ENCODE measurements at places on chromosomes 16 and 17.
A peak's percentile ranks its signal among the peaks of the same experiment; 100 is the strongest.

- DNase-seq: no peak
Measured at GRCh38 chr17:73533781-73534180, 110.5 kb downstream of the SDK2 start.

DNA sequence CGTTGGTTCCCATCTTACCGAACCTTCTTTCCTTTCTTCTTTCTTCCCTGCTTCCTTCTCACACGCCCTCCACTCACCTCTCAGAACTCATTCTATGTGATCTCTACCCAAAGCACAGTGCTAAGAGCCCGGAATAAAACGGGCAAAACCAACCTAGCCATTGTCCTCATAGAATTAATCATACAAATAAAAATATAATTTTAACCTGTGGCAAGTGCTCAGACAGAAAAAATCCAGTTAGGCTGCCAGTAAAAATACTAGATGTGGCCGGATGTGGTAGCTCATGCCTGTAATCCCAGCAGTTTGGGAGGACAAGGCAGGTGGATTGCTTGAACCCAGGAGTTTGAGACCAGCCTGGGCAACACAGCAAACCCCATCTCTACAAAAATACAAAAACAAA, 27.0 kb downstream of the BMERB1 start:
- DNase-seq: no peak

DNA sequence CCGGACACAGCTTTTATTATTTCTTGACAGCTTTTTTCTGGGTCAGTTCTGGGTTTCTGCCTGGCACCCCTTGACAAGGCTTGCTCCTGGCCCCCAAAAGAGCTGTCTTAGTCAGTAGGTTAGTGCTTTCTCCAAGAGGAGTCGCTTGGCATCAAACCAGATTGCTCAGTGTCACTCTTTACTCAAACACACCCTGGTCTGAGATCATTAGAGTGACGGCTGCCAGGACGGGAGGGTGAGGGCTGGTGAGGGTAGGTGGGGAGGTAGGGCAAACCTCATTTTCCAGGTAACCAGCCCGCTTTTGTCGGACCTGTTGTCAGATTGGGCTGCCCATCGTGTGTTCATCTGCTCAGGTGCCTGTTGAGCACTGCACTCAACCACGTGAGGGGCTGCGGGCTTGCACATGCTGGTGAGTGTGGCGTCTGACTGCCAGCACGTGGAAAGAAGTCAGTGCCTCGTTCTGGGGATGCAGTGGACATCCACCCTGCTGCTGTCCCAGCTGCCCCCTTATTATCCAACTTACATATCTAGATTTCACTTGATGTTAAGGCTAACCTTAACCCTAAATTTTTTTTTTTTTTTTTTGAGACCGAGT, 12.4 kb downstream of the TMEM94 start:
- no peak for DNase-seq

- no peak for DNase-seq
Measured at GRCh38 chr16:4788489-4788889, 344 bp upstream of the SEPTIN12 start.

DNA sequence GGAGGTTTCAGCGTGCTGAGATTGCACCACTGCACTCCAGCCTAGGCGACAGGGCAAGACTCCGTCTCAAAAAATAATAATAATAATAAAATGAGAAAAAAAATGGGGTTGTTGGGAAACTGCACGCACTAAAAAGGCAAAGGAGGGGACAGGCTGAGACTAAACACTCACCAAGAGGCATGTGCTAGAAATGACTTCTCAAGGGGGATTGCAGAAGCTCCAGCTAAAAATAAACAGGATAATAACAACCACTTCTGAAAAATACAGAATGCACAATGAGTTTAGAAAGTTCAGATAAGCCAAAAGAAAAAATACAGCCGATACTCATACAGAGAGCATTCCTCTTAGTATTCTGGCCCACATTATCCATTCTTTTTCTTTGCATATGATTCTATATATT, 15.1 kb upstream of the TIMP2 start:
- no peak for DNase-seq

DNA sequence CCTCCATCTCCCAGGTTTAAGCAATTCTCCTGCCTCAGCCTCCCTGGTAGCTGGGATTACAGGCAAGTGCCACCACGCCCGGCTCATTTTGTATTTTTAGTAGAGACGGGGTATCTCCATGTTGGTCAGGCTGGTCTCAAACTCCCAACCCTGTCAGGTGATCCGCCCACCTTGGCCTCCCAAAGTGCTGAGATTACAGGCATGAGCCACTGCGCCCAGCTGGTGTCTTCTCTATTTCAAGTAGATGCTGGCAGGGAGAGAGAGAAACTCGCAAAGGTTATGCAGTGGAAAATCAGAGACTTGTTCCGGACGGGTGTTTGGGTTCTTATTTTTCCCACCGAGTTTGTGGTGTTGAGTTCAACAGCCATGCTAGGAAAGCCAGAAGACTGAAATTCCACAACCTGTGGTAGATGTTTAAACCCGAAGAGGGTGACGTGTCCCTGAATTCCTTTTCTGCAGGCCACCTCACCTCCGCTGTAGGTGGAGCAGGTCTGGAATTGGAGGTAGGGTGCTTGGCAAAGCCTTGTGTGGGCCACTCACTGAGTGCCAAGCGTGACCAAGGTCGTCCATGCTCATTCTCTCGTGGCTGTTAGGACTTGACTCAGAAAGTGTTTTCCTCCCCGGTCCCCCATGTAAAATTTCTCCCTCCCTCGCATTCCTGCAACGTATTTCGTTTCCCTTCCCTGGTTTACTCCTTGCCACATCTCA, 7.3 kb upstream of the ZDHHC7 start:
- DNase-seq: no peak

DNA sequence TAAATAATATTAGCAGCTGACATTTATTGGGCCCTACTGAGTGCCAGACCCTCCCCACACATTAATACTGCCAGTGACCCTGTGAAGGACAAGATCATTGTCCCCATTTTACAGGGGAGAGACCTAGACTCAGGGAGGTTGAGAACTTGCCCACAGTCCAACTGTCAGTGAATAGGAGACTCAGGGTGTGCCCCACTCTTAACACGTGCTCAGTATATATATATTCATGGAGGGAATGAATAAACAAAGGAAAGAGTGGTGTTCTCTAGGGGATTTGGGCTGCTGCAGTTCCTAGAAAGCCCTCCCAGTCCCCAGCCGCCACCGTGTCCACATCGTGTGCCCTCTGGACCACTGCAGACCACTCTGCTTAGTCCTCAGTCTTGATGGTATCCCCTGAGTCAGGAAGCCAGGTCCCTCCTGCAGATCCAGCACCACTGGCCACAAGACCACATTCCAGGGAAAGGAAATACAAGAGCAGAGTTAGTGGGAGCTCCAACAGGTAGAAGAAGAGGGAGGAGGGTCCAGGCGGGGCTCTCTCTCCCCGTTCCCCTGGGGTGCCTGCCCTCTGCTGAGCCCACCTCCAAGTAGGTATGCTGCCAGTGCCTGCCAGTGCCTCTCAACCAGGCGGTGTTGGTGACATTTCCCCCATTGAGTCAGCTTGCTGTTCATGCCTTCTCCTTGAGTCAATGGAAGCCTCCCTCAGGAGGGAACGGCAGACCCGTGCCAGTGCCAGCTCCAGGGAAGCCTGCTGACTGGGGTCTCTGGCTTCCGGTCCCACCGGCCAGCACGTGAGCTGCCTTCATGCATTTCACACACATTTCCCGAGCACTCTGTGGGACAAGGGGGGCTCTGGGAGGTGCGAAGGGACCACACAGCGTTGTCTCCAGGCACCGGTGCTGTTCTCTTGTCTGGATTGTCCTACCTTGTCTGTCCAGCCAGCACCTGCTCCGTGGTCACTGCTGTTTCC, 75.6 kb downstream of the GNAO1 start:
- DNase-seq: no peak

GRCh38 chr17:57527221-57528057, 217.7 kb downstream of the CCDC182 start:
- no peak for DNase-seq

DNA sequence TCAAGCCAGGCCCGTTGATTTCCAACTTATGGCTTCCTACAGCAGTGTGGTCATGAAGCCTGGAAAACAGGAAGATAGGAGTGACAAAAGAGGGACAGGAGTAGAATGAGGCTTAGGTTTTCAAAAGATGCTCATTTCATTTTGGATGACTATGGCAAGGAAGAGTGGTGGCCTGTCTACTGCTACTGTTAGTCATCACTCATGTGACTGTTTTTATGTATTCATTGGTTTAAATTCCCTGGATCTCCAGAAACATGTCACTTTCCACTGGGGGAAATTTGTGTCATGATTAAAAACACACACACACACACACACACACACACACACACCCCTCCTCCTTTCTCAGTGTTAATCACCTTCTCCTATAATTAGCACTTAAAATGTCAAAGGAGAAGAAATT, 1.1 kb upstream of the CYLD start:
- DNase-seq: no peak

DNA sequence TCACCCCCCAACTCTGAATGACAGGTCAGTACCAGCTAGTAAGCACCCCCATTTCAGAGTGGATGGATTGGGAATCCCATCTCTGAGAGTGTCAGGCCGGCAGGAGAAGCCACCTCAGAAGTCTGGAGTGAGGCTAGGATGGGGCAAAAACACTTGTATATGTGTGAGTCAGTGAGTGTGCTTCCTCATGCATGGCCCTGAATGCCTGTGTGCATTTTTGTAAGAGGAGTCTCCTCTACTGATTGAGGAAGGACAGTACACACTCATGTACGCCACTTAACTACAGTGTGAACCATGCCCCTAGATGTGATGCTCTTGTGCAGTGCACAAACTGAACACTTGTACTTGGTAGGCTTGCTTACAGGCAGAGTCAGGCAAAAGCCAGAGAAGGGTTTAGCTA, 22.3 kb upstream of the NAGS start:
- DNase-seq: no peak

- no peak for DNase-seq
Measured at GRCh38 chr16:47211218-47211617, 67.5 kb upstream of the NETO2 start.

GRCh38 chr16:31868691-31869167, 4.9 kb upstream of the ZNF267 start:
- peak; percentile 65 for DNase-seq

- DNase-seq: no peak
Measured at GRCh38 chr16:79439901-79440300, 160.6 kb downstream of the MAF start.

DNA sequence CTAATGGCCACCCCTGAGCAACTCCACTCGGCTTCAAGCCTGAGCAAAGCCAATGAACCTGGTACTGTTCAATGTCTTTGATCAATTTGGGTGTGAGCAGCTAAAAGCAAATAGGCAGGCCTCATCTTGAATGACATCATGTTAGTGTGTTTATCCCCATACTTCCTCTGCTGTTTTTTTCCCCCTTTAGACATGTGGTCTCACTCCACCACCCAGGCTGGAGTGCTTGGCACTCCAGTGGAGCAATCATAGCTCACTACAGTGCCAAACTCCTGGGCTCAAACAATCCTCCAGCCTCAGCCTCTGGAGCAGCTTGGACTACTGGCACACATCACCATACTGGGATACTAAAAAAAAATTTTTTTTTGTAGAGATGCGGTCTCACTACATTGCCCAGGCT, 75.4 kb downstream of the ARHGAP17 start:
- DNase-seq: no peak

DNA sequence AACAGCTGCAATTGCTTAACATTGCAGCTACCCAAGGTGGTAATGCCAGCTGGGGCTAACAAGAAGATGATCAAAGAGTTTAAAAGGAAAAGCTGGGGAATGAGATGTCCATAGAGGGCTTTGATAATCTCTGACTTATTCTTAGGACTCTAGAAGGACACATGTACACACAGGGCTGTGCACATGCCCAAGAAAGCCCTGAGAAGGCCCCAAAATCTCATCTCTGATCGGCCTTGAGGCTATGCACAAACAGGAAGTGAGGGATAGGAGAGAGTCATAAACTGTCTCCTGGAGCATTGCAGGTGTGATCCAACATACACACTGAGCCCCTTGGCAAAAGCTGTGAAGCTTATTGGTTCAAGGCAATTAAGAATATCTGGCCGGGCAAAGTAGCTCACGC, 17.2 kb upstream of the RABEP1 start:
- no peak for DNase-seq

- DNase-seq: no peak
Measured at GRCh38 chr16:49550666-49551065, 177.1 kb downstream of the C16orf78 start.

GRCh38 chr16:83366228-83366627, 441.6 kb upstream of the HSBP1 start:
- no peak for DNase-seq

DNA sequence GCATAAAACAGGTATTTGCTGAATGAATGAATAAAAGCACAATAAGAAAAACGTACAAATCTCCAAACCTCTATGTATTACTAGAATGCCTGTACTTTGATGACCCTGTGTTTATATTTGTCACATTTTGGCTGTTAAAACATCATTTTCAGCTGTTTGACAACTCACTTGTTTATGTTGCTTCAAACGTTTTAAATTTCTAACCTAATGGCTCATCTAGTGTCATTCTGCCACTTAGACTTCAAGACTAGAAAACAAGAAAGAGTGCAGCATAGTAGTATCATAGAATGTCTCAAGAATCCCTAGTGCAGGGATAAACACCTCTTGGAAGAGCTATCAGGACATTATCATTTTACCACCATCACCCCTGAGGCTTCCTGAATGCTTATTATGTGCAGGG, 19.4 kb upstream of the PMP22 start:
- no peak for DNase-seq

- DNase-seq: no peak
Measured at GRCh38 chr17:19642373-19642893, 6.1 kb upstream of the ALDH3A2 start.

GRCh38 chr16:68948230-68948910, 105.0 kb downstream of the TANGO6 start:
- DNase-seq: no peak

- DNase-seq: no peak
Measured at GRCh38 chr17:7404737-7405349, 946 bp upstream of the TMEM256 start.

GRCh38 chr17:5874486-5874885, 195.7 kb upstream of the WSCD1 start:
- no peak for DNase-seq

DNA sequence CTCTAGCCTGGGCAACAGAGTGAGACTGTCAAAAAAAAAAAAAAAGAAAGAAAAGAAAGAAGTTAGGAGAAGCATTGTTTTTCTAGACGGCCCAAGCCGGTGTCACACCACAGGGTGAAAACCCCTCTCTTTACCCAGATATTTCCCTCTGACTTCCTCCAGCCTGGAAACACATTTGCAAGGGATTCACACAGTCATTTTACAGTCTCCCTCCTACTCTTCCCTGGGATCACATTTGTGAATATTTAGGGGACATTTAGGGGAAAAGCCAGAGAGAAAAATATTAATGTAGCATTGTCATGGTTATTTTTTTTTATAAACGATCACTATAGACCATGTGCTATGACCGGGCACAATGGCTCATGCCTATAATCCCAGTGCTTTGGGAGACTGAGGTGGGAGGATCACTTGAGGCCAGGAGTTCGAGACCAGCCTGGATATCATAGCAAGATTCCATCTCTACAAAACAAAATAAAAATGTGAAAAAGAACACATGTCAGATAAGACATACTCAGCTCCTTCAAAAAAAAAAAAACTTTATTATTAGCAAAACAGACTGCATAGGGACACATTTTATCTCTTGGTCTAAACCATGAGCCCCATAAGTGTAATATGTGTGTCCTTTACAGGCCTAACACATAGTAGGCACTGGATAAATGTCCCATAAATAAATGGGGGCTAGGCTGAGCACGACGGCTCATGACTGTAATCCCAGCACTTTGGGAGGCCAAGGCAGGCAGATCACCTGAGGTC, 10.9 kb upstream of the SDR42E2 start:
- no peak for DNase-seq

All from stimulated activated CD8-positive, alpha-beta memory T cell treated with anti-CD3 and anti-CD28 coated beads, Interleukin-4, amount 100 ng/mL, for 1 hour (primary cell).